Activated CD4-positive, alpha-beta T cell treated with anti-CD3 and anti-CD28 coated beads for 36 hours (primary cell): ENCODE measurements at places on chromosomes 6 and 20.

GRCh38 chr6:112640891-112641290 is 293.8 kb downstream of the RFPL4B start:
- no peak for DNase-seq

- DNase-seq, result no peak
Measured at GRCh38 chr20:50713657-50714101, 17.7 kb upstream of the PARD6B start.

DNA sequence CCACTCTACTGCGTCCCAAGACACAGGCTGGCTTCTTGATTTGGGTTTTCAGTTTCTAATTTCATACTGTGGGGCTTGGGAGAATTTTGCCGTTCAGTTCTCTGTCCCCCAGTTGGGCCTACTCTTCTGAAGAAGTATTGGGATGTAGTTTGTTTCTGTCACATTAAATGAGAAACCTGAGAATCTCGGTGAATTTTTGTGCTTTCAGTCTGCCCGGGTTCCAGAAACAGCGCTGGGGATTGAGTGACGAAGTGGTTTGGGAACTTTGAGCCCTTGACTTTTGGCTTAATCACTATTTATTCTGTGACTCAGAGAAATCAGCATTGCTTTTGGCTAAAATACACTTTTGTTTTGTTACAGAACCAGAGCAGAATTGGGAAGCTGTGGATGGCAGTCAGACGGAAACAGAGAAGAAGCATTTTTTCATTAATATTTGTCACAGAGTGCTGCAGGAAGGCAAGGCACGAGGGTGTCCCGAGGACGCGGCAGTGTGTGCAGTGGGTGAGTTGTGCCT is 74.0 kb downstream of the IGF2R start:
- DNase-seq, result no peak

DNA sequence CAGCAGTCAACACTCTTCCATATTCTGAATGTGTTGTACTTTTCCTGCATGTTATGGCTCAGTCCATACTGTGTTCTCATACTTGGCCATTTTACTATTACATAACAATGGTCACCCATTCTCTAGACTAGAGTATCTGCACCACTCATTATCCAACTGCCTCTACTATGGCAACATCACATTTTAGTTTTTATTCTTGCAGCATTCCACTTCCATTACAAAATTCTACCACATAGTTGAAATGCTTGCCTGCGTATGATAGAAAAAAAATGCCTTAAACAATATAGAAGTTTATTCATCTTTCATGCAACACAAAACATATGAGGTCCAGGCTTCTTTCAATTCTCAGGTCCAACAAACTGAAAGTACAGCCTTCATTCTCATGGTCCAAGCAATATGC is 128.0 kb downstream of the TENT5A start:
- no peak for DNase-seq

DNA sequence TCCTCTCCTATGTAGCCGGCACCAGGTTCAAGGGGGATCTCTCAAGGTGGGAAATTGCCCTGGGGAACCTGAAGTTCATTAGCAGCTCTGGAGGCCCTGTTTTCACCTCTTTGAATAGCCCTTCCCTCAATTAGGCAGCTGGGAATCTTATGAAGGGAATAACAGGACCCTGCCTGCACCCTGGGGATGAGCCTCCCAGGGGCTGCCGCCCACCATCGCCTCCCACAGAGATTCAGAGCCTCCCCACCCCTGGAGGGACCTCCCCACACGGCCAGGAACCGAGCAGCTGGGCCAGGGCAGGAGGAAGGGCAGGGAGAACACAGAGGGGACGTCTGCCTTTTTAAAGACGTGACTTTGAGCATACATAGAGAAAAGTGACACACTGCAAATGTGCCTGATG is 4.6 kb upstream of the EEF1A2 start:
- no peak for DNase-seq

GRCh38 chr6:43452896-43453295 is 2.5 kb downstream of the DLK2 start:
- DNase-seq, result no peak

- DNase-seq, result no peak
Measured at GRCh38 chr6:109143191-109143590, 47.9 kb downstream of the CEP57L1 start.

- no peak for DNase-seq
Measured at GRCh38 chr20:8964959-8965562, 103.8 kb upstream of the PLCB4 start.

DNA sequence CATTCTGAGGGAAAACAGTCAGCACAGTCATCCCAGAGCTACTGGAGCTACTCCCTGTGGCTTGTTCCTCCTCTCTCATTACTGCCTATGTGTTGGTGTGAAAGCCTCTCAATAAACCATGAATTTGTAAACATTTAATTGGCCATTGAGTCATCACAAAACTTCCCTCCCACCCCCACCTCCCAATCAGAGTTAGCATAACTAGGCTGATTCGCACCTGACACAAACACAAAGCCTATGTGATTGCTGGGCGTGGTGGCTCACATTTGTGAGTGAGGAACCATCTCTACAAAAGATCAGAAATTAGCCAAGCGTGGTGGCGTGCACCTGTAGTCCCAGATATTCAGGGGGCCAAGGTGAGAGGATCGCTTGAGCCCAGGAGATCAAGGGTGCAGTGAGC is 17.1 kb upstream of the SNTA1 start:
- DNase-seq, result peak; percentile 35

DNA sequence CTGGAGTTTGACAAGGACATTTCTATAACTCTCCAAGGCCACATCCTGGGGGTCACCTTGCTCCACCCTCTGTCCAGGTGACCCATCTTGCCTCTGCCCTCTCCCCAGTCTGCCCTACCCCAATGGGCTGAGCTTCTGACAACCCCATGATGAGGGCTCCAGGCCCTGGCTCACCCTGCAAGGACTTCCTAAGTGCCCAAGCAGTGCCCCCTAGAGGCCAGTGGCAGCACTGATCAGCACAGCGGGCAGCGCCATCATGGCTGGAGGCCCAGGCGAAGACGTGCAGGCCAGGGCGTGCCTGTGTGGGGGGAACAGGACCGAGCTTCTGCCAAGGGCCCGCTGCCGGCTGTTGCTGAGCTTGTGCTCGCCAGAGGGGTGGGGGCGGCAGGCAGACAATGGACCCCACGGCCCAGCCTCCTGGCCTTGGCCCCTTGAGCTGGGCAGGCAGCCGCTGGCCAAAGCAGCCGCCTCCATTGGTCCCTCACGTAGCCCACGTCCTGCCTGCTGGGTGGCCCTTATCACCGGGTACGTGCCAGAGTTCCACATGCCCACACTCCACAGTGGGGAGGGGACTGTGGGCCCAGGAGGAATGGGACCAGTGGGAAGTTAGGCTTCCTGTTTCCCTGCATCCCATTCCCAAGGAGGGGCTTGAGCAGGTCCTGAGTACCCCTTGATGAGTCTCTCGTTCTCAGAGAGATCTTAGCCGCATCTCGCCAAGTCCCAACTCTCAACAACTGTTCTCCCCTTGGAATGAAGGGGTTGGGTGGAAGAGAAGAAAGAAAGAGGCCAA is 64.3 kb downstream of the MRPL14 start:
- DNase-seq, result peak; percentile 81

DNA sequence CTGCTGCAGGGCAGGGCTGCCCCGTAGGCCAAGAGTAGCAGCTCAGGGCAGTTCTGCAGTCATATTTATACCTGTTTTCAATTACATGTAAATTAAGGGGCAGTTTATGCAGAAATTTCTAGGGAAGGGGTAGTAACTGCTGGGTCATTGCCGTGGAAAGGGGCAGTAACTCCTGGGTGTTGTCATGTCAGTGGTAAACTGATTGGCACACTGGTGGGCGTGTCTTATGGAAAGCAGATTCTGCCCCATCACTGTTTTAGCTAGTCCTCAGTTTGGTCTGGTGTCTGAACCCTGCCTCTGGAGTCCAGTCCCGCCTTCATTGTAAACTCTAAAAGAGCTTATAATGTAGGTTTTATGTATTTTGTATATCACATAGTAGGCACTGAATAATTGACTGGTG is 22.1 kb downstream of the MAP3K4 start:
- DNase-seq, result no peak

DNA sequence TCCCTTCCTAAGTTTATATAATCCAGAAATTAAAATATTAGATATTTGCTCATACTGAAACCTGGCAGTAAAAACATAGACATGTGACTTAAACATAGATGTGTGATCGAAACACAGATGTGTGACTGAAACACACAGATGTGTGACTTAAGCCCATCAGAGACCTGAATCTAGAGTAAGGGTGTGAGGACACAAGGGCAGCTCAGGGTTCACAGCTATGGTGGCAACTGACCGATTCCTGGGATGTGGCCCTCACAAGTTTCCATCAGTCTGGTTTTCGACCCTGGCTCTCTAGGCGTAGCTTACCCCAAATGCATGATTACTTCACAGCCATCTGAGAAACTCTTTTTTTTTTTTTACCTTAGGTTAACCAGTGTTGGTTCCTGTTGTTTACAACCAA is 137.0 kb downstream of the NRN1 start:
- DNase-seq, result no peak

GRCh38 chr6:390914-391558 is 516 bp upstream of the IRF4 start:
- DNase-seq, result peak; percentile 75

DNA sequence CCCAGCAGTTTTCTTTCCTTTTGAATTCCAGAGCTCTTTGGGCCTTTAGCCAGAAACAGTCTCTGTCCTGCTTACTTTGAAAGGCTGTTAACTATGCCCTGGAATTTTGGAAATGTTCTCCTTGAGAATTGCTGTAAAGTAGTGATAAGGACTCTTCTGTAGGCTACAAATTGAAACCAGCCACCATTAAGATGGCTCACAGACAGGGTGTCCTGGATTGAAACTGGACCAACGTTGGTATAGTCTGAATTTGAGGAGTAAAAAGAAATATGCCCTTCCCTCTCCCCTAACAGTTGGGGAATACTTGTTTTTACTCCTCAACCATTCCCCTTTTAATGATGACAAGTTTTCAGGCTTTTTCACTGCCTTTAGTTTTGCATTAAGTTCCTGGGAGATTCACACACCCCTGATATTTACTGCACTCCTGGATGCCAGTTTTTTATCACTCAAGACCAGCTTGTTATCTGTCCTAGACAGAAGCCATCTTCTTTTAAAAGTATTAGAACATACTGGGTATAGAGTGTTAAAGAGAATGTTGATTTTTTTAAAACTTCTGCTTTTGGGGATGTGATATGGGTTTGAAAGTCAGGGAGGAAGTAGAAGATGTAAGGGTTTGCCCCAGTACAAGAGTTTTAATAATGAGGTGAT is 21.9 kb downstream of the TOP1 start:
- no peak for DNase-seq

DNA sequence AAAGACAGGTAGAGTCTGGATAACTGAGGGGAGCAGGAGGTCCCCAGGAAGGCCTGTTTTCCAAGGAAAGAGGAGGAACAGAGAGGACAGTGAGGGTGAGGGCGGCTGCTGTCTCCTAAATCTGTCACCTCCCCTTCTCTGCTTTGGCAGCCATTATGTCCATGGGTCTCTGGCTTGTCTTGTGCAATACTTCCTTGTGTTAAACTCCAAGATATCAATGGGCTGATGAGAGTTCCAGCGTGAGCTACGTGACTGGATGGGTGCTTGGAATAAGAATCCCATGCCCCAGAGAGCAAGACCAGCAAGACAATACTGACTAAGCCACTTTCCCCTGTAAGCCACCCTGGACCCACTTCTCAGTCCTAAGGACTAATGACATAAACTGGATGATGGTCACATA is 26.3 kb upstream of the DNAAF9 start:
- DNase-seq, result no peak

DNA sequence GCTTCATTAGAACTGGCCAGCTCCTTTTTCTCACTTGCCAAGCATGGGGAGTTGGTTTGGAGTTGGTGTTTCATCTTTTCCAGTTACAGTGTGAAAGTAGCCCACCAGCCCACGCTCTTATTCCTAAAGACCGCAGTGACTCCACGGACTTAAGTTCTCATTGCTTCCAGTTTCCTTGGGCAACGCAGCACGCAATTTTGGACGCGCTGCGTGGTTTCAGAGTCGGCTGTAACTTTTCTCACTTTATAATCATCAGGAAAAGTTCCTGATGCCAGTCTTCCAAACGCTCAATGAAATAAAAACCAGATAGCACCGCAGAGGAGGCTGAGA is 381 bp upstream of the PEX7 start:
- DNase-seq, result peak; percentile 52

GRCh38 chr6:38264605-38265004 is 375.1 kb downstream of the BTBD9 start:
- no peak for DNase-seq

DNA sequence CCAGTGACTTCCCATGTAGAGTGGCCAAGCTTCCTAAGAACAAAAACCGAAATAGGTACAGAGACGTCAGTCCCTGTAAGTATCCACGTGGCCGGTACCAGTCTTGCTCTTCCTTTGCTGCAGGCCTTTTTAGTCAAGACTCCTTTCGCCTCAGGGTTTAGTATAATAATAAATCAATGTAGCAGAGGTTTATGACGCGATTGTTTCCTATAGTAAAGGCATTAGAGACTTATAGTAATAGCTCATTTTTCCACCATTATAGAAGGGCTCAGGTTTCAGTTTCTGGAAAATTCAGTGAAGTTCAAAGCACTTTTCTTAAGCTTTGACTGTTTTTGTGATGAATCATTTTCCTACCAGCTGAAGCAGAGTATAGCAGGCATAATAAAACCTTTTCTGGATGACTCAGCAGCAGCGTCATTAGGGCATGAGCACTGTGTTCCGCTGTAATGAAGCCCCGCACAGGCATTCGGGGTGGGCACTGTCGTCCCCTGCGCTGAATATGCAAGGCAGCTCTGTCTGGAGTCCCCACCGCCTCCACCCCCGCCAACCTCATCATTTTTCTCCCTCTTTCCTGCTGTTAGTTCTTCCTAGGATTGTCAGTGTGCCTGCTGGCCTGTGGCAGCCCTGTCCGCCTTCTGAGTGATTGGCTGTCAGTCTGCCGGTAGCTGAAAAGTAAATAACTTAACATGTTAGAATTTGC is 51.3 kb downstream of the PTPN1 start:
- peak; percentile 85 for DNase-seq

DNA sequence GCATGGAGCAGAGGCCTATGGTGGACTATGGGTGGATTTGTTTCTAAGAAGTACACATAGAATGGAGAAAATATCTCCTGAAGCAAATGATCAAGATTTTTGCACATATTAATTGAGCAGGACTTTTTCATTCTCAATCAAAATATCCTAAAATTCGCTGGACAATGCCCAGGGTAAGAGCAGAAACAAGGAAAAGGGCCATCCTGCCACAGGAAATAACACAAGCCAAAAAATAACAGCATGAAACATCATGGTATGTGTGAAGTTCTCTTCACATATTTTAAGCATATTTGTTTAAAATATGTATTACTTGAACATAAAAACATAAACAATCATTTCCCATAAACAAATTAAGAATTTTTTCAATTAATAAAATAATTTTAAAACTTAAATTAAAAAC is 868.9 kb downstream of the EPHA7 start:
- DNase-seq, result no peak
